ENCODE measurements at places on chromosomes 5 and 9. TPM values are rescaled to one million over a fixed set of nuclear protein-coding genes. Genes with fewer than 3 reads are reported as not detected.

The PCDHGB4 gene
- total RNA-seq: 3.7 TPM

The ANXA6 gene
- total RNA-seq: 189 TPM

The DBH gene
- total RNA-seq: not detected

The GAPVD1 gene
- total RNA-seq: 24.0 TPM

The CDO1 gene
- total RNA-seq: 7.1 TPM

The GFRA3 gene
- total RNA-seq: not detected
